GM23338 (cell line): ENCODE measurements at places on chromosomes 3 and 15. TPM values are rescaled to one million over a fixed set of nuclear protein-coding genes. Genes with fewer than 3 reads are reported as not detected.

GRCh38 chr15:34757262-34757661, 2.5 kb upstream of the GJD2 start:
- DNase-seq, result no peak

- peak; percentile 40 for DNase-seq
These were observed at the start of gene LIPH for GRCh38 chr3:185552358-185552877. LIPH (minus strand) TSS chr3:185552588; CDS start chr3:185552471, 117 bp downstream.

Gene IL17RB
- 5.7 and 8.3 TPM in 2 replicates for total RNA-seq

DNA sequence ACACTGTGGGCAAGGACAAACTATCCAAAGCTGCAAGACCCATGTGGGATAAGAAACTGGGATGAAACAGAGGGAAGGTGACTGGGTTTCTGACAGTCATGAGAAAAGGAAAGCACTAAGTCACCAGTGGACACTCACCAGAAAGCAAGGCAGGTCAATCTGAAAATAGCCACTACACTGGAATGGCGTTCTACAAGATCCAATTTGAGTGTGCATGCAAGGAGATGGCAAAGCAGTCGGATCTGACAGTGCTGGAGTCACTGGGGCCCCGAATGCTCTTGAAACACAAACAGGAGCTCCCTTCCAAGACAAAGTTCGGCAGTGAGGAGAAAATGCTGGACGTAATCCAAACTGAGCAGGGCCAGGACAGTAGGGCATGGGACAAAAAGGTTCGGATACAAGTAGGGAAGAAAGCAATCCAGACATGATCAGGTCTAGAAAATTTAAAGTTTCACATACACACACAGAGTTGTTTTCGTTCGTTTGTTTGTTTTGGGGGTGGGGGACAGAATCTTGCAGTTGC, 95.5 kb downstream of the EOMES start:
- DNase-seq, result no peak

Gene MYO5C
- 20.8 and 28.8 TPM in 2 replicates for total RNA-seq

DNA sequence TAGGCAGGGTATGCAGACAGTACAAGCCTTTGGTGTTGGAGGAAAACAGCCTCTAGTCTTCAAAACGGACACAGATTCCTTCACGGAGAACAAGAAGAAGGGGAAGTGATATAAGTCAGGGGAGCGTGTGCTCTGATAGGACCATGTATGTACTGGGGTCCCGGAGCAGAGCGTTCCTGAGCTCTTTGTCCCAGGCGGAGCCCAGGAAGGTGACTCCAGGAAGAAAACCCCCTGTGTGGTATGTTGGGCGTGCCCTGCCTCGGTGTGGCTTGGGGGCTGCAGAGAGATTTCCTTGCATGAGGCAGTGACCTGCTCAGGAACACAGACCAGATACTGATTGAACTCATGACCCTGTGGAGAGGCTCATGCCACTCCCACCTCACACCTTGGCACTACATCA, 21.7 kb downstream of the MELTF start:
- no peak for DNase-seq

DNA sequence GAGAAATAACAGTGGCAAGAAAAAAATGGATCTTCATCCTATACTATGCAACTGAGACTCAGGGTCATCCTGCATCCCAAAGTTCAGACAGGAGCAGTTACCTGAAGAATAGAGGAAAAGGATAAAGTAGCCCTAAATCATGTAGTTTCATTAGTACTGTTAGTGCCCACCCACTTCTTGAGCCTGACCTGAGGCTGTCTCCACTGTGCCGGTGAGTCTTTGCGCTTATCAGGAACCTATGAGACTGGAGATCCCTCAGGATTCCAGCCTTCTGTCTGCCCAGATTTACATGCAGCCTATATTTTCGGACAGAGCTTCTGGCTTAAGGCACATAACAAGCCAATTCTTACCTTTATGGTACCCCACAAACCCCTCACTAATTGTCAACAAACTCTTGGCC, 791.6 kb downstream of the ROBO1 start:
- no peak for DNase-seq

- DNase-seq, result no peak
These were observed 120.5 kb downstream of the CORO2B start for GRCh38 chr15:68699124-68699880.

DNA sequence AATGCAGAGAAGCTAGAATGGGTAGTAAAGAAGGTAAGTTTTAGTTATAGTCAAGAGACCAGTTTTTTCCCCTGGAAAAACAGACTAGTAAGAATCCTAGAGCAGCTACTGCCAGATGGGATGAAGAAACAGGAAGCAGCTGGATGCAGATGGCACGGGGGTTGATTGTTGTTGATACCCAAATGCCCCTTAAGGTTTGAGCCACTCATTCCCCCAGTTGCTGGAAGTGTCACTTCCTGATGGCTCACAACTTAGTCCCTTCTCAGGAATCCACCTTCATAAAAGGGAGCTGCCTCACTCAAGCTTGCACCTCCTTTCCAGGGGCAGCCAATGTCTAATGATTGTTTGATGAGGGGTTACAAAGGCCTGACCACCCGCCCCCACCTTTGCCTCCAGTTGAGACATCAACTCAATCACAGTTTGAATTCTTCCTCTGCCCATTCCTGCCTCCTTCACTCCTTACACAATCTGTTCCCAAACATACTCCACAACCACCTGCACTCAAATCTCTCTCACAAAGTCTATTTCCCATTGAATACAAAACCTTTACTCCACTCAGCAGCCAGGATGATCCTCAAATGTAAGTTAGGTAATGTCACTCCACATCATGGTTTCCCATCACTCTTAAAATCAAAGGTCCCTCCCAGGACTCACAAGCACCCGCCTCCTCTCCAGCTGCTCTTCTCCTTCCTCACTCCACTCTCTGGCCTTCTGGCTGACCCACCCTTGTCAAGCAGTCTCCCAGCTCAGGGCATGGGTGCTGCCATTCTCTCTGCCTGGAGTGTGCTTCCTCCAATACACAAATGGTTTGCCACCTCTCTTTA, 450.1 kb upstream of the THBS1 start:
- no peak for DNase-seq

Gene PCLAF
- total RNA-seq, result 48.9 and 52.7 TPM in 2 replicates

DNA sequence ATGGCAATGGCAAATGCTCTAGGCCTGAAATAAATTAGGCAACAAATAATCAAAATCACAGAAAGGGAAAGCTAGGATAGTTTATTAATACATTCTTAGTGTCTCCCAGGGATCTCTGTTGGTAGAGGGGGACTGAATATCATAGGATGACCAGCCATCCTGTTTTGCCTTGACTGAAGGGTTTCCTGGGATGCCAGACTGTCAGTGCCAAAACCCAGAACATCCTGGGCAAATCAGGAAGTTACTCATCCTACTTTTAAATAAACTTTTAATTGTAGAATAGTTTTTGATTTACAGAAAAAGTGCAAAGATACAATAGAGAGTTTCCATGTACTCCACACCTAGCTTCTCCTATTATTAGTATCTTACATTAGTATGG, 21.8 kb upstream of the SIAH2 start:
- DNase-seq, result no peak

Gene AGTR1
- total RNA-seq, result 0.35 TPM in 1 of 2 replicates, not detected in the other

DNA sequence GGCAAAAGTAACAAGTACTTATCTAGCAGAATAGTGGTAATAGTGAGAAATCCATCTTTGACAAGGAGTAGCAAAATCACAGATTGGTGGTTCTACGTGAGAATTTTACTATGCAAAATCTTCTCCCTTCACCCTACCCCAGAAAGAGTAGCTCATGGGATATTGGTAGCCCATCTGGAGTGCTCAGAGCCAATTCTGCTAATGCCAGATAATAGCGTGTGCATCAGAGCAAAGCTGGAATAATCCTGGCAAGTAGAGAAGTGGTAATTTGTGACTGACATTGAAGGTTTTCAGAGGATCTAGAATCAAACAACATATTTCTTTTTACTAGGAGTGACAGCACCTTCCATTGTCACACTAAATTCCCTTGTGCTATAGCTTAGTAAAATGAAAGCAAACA, 192.9 kb downstream of the ZBBX start:
- DNase-seq, result no peak

Gene SLC28A1
- total RNA-seq, result not detected in 2 replicates

Gene PPARG
- 0.42 TPM in 1 of 2 replicates, not detected in the other for total RNA-seq

Gene NANOGP8
- total RNA-seq, result 49.6 and 53.4 TPM in 2 replicates

DNA sequence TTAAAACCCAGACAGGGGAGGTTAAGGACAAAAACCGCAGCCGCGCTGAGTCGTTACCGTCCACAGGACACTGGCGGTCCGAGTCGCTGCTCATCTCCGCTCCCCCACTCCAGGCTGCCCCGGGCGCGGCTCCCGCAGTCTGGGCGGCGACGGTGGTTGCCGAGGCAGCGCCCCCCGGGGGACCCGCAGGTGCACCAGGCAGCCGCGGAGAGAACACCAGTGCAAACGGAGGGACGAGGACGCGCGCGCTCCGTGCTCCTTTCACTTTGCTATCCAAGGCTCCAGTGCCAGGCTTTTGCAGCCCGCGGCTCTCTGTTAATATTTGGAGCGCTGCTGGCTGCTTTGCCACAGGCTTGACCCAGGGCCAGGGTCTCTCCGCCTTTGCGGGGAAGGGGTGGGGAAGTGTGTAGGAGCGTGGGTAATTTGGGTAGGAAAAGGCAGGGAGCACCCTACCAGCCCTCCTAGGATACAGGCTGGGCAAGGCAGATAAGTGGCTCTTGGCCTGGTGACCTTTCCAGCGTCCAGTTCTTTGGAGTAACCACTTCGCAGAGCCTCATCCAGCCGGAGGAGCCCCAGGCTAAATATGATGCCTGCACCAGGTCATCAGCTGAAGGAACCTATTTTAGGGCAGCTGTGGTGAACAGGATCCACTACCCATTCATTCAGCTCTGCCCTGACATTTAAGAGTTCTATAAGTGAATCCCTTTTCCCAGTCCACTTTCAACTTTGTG, at the start of gene GADL1:
TSS of gene GADL1 (minus strand) at position 141 of the 731 bp plus-strand sequence. CDS start at position 94, 47 bp downstream.
- DNase-seq, result peak; percentile 75

- DNase-seq, result no peak
These were observed 781.7 kb downstream of the SQOR start for GRCh38 chr15:46416544-46416943.

GRCh38 chr15:91122296-91122695, 22.2 kb downstream of the SV2B start:
- DNase-seq, result no peak

GRCh38 chr3:181730316-181730715, 18.6 kb downstream of the SOX2 start:
- no peak for DNase-seq

DNA sequence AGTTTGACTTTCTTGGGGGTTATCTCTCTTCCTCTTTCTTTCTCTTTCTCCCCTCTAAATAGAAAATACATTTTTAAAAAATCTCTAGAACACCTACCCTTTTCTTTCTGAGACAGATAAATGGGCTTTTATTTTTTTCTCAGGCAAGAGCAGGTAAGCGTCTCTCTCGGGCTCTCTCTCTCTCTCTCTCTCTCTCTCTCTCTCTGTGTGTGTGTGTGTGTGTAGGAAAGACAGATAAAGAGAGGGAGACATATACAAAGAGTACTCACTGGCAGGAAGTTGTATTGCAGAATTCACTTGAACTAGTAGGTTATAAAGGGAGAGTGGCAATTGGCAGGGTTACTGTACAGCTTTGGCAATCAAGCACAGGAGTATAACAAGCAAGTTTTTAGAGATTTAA, 118.1 kb upstream of the LSAMP start:
- no peak for DNase-seq

Gene TRH
- total RNA-seq, result 0.28 TPM in 1 of 2 replicates, not detected in the other

- no peak for DNase-seq
These were observed 43.3 kb downstream of the RORA start for GRCh38 chr15:61185759-61186158.

Gene NKIRAS1
- 7.6 and 9.7 TPM in 2 replicates for total RNA-seq

- DNase-seq, result no peak
These were observed 39.3 kb upstream of the ARL8B start for GRCh38 chr3:5082789-5083115.

DNA sequence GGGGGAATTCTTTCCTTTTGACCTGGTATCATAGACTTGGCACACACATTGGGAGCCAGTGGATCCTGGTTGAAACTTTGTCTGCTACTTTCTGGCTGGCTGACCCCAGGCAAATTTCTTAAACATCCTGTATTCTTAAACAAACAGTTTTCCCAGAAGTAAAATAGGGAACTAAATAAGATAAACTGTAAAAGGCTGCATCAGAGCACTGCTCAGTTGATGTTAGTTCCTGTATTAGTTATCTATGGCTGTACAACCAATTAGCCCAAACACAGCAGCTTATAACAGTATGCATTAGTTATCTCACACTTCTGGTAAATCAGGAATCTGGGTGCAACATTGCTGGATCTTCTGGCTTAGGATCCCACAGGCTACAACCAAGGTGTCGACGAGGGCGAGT, 73.1 kb upstream of the SLCO3A1 start:
- DNase-seq, result no peak
